ENCODE measurements at places on chromosomes 5 and 9.

DNA sequence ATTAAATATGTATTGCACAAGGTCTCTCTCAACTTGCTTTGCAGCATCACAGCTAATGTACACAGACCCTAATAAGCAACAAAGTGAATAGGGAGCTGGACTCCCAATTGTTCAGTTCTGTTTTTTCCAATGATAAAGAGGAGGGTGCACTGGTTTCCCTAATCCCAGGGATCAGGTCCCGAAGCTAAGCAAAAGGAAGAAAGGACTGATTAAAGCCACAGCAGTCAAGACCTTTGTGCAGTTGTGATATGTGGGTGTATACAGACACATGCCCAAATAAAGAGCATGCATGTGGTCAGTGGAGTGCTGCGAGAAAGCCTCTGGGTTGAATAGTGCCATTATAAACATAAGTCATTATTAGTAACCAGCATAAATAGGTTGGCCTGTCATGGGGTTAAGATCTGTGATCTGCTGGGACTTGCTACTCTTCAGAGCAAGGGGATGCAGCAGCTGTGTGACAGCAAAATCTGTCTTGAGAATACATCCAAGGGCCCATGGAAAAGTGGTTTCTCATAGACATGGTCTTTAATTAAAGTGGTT lies 1863.1 kb upstream of the WWC1 start:
- no peak for DNase-seq

GRCh38 chr9:89109666-89110065 lies 69.0 kb downstream of the SHC3 start:
- no peak for DNase-seq

DNA sequence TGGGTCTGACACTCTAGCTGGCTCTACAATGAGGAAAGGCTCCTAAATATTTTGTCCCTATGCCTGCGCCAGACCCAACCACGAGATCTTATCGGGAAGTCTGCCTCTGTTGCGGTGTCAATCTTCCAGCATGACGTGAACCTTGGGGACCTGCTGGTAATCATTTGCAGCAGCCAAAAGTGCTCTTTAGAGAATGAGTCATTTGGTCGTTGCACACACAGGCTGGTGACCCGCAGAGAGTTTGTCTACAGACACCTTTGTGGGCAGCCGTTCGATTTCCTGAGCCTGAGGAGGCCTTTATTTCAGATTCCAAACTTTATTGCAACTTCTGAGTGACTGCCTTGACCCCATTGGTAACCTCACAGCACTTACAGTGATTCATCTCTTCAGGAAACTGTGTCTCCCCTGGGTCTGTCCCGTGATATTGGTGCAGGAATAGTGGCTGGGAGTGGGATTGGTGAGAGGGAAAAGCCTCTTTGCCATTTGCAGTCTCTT lies 326.1 kb downstream of the NSG2 start:
- DNase-seq = peak; percentile 52

- peak; percentile 21 for DNase-seq
Measured at GRCh38 chr5:139287890-139288635, 5.5 kb upstream of the MATR3 start.

GRCh38 chr5:106303911-106304310 lies 1366.8 kb downstream of the EFNA5 start:
- no peak for DNase-seq

DNA sequence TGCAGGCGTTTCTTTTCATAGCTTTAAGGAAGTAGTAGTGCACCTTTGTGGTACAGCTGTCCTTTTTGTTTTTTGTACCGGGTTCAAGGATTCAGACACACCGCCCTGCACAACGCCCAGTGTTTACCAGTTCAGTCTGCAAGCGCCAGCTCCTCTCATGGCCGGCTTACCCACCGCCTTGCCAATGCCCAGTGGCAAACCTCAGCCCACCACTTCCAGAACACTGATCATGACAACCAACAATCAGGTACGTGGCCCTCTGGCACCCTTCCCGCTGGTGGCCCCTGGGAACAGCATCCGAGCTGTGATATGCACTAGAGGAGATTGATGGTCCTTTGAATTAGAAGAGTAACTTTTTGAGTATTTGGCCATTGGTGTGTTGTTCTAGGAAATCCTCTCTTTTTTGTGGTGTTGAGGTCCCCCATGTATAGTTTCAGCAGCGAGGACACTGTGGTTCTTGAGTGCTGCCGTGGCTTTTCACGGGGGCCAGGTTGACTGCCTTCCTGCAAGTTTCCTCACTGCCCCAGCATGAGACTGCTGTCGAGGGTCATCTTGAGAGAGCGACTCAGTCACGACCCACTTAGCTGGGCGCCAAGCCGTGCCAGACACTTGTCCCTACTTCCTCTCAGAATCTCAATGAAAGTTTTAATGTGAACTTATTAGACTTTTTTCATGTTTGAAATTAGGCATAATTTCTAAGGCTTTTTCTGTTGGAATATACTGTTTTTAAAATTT lies 37.9 kb downstream of the TENT4A start:
- no peak for DNase-seq

DNA sequence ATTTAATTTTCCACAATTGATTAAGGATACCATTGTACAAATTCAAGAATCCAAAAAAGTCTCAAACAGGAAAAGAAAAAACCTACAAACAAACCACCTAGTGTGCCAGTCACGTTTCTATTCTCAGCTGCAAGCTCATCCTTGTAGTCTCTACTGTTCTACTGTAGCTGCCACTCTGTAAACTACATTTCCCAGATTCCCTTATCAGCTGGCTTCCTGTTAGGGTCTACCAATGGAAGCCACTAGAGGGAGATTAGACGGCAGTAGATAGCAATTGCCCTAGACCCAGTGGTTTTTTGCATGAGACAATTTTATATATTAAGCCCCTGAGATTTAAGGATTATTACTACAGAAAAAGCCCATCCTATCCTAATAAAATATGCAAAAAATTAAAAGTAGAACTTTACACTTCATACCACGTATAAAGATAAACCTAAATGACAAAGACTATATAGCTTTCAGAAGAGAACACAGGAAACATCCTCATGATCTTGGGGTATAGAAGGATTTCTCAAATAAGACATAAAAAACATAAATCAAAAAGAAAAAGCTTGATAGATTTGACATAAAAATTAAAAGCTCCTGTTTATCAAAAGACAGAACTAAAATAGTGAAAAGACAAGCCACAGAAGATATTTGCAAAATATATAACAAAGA lies 37.4 kb downstream of the P4HA2 start:
- peak; percentile 79 for DNase-seq

- no peak for DNase-seq
Measured at GRCh38 chr9:89505911-89506310, 8.0 kb upstream of the SEMA4D start.

DNA sequence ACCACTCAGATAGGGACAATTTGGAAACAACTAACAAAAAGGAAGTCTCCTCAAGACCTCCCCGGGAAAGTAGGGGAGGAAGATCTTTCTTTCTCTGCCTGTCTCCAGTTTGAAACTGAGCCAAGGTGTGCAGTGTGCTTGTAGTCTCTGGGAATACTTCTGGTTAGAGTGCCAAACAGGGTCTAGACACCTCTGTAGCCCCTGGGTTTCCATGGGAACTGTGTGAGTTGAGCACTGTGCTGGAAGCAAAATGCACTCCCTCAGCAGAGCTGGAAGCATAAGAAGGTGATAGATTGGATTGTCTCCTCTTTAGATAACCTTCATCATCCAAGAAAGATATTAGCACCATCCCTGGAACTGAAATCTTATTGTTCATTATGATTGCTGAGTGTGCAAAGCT lies 129.2 kb upstream of the TNPO1 start:
- no peak for DNase-seq

DNA sequence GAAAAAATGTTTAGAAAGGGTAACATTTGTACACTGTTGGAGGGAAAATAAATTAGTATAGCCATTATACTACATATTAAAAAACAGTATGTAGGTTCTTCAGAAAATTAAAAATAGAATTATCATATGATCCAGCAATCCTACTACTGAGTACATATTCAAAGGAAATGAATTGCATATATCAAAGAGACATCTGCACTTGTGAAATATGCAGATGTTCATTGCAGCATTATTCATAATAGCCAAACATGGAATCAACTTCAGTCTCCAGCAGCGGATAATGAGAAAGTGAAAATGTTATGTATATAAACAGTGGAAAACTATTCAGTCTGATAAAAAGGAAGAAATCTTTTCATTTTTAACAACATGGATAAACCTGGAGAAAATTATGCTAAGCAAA lies 695.5 kb downstream of the SLCO4C1 start:
- DNase-seq = no peak

DNA sequence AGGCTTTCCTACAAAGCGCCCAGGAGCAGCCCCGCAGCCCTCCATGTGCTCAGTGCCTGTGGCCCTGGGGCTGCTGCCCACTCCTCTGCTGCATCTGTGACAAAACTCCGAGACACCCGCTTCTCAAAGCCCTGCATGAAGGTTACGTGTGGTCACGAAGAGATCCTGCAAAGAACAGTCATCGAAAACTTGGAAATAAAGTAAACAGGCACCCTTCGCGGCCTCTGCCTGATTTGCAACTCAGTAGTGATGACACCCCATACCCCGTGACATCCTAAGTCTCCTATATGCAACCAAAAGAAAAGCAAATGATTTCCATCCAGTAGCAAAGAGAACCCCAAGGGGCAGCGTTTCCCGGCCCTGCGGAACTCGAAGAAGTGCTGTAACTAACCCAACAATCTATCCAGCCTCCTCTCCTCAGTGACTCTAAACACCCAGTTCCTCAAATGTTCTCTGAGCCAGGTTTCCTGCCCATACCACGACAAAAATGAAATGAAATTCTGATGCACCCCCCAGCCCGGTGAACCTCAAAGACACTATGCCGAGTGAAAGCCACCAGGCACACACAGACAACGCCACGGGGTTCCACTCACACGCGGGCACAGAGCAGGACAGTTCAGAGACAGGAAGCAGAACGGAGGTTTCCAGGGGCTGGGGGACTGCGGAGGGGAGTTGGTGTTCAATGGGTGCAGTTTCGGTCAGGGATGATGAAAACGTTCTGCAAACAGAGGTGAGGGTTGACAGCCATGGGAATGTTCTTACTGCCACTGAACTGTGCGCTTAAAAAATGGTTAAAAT lies 19.0 kb downstream of the NACC2 start:
- DNase-seq = no peak

GRCh38 chr5:9483243-9483642 lies 62.6 kb downstream of the SEMA5A start:
- no peak for DNase-seq

DNA sequence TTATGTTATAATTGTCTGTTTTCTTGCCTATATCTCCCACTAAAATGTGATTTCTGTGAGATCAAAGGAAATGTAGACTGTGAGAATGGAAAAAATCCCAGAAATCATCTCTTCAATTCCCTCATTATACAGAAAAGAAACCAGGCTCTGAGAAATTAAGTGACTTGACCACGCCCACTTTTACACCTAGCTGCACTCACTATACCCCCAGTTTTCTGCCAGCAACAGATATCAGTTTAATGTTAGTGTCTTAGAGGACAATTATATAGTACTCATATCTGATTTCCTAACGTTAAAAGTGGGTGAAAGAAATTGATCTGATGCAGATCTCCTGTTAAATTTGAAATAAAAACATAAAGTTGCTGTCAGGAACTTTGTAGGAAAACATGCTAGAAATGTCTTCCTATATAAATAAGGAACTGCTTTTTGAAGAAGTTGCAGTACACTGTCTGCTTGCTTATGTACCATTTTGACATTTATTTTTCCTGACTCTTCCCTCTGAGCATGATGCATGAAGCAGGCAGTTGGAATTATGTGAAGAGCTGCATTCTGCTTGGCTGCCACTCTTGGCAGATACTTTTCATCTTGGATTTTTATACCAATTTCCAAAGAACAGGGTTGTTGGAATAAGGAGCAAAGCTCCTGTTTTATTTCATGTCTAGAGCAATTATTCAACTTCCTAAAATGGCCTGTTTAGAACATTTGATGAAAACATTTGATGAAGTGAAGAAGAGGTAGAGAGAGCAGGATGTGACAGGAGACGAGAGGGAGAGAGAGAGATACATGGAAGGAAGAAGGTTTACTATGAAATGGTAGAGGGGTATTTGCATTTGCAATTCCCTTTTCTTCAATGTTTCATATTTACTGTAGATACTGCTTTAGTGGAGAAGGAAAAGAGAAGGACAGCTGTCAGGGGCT lies 57.3 kb upstream of the RICTOR start:
- DNase-seq = no peak

- no peak for DNase-seq
Measured at GRCh38 chr9:86653466-86653865, 293.8 kb downstream of the GAS1 start.

GRCh38 chr5:78065663-78066062 lies 228.8 kb downstream of the AP3B1 start:
- DNase-seq = no peak

- DNase-seq = no peak
Measured at GRCh38 chr5:151695464-151695863, 8.7 kb upstream of the SPARC start.

GRCh38 chr9:135080286-135081263 lies 6.9 kb upstream of the OLFM1 start:
- no peak for DNase-seq

DNA sequence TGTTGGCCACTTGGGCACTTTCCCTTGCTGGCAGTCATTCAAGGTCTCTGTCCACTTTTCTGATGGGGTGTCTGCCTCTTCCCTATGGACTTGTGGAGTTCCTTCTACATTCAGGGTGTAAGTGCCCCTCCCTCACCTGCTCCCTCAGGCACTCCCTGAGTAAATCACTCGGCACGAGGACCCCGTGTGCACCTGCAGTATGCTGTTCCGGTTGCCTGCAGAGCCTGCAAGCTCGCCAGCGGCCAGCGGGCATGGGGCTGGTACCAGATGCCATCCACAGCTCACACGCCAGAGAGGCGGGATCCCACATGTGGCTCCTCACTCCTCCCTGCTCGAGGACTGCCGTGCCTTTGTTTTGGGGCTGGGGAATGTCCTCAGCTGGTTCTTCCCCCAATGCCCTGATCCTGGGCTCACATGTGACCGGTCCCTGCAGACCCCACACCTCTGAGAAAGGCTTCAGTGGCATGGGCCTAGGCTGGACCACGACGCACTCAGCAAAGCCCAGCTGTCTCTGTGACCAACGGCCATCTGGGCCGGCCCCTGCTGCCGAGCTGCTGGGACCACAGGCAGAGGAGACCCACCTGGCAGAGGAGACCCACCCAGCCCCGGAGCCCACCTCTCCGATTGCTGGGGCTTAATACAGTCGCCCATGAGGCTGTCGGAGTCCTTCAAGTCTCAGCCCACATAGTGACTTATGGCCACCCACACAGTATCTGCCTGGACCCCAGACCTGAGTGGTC lies 46.1 kb upstream of the CLPTM1L start:
- no peak for DNase-seq

DNA sequence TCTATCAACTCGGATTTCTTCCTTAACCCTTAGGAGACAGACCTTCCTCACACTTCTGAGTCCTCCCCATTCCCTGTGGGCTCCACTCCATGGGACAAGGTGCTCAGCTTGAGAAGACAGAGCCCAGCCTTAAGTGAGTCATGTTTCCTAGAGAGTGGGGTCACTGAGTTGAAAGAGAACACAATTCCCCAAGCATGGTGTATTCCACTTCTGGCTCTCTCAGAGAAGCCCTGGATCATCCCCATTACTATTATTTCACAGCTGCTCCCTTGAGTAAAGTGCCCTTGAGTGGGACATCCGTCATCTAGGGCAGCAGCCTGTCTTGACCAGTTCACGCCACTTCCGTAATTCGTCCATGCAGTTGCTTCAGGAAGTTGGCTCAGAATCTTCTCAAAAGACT lies 604.8 kb downstream of the BNC2 start:
- DNase-seq = no peak

Measured in HTR-8/SVneo (cell line).